T-cell (primary cell): ENCODE measurements at places on chromosomes 2 and 18. TPM values are rescaled to one million over a fixed set of nuclear protein-coding genes. Genes with fewer than 3 reads are reported as not detected.

Gene TEKT4
- not detected for total RNA-seq

Gene LYG2
- total RNA-seq, result not detected

DNA sequence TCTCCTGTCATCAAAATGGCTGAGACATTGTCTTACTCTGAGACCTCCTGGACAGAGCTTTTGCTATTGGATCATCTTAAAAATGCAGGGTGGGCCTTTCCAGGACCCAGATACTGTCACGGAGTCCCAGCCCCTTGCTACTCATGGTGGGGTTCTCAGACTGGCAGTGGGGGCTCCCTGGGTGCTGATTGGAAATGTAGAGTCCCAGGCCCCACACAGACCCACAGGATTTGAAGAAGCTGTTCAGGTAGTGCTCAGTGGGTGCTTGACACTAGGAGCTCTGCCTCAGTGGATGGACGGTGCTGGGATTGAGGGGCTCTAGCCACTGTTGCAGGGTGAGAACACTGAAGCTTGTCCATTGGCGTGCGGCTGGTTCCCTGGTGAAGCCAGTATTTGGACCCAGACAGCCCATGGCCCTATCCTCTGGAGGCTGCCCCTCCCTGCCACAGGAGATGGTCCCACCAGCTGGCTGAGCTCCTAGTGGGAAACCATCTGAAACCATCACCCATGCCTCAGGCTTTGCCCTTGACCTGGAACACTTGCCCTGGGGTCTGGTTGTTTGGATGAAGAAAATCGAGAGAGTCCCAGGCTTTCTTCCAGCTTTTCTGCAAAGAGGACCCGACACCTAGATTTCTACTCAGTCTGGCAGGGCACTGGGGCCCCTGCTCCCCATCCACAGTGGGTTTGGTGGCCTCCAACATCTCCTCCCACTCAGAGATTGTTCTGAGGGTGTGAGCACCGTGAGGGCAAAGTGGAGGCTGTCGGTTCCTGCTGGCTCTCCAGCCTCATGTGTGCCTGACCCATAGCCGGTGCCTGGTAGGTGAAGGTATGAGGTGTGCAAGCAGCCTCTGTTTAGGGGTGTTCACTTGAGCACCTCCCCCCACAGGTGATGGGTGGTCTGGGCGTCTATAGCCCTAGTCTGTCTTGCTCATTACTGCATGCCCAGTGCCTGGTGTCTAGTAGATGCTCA is 30.1 kb downstream of the MROH2A start:
- no peaks in the 10 kb centered on the region for H3K36me3 ChIP-seq
- no peak overlapping the region for H3K4me3 ChIP-seq
- no peaks in the 10 kb centered on the region for H3K4me1 ChIP-seq

DNA sequence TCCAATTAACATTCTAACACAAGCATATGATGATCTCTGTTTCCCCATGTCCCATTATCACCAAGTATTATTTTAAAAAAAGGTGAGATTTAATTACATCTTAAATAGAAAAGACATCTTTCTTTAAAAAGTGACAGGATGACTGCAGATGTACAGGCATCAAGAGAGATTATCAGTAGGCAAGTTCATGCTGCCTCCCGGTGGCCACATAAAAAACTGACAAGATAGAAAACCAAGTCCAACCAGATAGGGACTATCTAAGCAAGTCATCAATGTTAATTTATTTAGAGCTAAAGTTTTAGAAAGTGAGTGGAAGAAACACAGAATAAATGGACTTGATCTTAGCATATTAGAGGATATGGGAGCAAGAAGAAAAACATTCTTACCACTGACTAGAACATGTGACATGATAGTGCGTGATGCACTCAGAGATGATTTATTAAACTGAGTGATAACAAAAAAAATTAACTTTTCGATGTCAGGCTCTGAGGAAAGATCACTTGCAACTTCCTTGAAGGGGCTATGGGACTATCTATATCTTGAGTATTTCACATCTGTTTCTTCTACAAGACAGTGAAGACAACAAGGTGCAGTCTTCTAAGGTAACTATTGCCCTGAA is 5.4 kb upstream of the TDRD15 start:
- no peak overlapping the region for H3K27ac ChIP-seq
- H3K4me1 ChIP-seq, result no peaks in the 10 kb centered on the region
- no peaks in the 10 kb centered on the region for H3K36me3 ChIP-seq
- H3K4me3 ChIP-seq, result no peak overlapping the region
- H3K27me3 ChIP-seq, result no peaks in the 10 kb centered on the region
- no peak for DNase-seq

DNA sequence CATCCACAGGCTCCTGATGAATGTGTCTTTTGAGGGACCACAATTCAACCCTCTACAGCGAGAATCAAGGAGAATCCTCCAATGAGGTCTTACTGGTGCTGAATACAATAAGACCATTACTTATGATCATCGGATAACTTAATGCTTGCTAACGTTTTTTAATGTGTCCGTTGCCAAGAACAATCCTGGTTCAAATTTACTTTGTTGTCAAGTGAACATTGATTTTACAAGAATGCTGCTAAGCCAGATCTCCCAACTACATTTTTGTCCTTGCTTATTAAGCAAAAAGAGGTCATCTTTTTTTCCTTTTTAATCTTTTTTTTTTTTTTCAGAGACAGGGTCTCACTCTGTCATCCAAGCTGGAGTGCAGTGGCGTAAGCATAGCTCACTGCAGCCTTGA is 93.7 kb downstream of the THNSL2 start:
- no peaks in the 10 kb centered on the region for H3K36me3 ChIP-seq
- no peak for DNase-seq
- no peaks in the 10 kb centered on the region for H3K4me1 ChIP-seq
- H3K4me3 ChIP-seq, result no peak overlapping the region
